ENCODE measurements at places on chromosomes 16 and 17. TPM values are rescaled to one million over a fixed set of nuclear protein-coding genes. Genes with fewer than 3 reads are reported as not detected.

The HOXB3 gene
- total RNA-seq, result 14.4 TPM

The SAMD14 gene
- 0.98 TPM for total RNA-seq

DNA sequence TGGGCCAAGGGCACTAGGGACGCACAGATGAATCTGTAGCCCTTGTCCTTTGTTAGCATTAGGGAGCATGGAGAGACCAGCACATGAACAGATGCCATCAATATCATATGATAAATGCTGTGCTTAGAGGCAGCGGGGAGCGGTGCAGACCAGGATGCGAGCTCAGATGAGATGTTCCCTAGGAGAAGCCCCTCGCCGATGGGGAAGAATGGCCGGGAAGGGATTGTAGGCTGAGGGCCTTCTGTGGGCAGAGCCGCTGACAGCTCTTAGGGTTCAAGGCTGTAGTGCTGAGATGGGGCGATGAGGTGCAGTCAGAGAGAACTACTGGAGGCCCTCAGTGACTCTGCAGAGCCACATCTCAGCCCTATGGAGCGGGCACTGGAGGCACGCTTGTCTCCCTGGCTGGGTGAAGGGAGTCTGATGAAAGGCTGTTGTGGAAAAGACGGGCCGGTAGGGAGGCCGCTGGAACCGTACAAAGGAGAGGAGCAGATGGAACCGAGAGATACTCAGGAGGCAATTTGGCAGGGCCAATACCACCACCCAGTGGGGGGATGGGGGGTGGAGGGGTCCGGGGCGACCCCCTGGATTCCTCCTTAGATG is 66.3 kb upstream of the ENDOV start:
- peak; percentile 34 for DNase-seq

DNA sequence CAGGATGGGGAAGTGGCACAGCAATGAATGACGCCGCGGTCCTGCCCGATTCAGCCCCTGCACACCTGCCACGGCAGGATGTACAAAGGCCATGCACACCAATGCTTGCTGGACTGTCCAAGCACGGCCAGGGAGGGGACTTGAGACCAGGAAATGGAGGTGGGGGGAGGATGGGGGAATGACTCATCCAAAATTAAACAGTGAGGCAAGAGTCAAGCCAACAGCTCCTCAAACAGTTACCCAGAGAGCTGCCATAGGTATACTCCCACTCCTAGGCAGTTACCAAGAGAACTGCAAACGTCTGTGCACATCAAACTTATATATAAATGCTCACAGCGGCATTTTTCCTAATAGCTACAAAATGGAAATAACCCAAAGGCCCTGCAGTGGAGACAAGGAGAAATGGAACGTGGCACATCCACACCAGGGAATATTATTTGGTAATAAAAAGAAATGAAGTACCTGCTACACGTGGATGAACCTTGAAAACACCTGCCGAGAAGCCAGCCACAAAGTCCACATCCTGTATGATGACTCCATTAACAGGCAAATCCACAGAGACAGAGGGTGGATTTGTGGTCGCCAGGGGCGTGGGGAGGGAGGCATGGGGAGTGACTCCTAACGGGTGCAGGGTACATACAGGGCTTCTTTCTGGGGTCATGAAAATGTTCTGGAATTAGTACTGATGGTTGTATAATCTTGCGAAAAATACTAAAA is 54.1 kb downstream of the VAC14 start:
- peak; percentile 75 for DNase-seq

GRCh38 chr17:80769936-80770625 is 221.6 kb upstream of the CHMP6 start:
- no peak for DNase-seq
